ENCODE measurements at places on chromosomes 4 and X. TPM values are rescaled to one million over a fixed set of nuclear protein-coding genes. Genes with fewer than 3 reads are reported as not detected.

DNA sequence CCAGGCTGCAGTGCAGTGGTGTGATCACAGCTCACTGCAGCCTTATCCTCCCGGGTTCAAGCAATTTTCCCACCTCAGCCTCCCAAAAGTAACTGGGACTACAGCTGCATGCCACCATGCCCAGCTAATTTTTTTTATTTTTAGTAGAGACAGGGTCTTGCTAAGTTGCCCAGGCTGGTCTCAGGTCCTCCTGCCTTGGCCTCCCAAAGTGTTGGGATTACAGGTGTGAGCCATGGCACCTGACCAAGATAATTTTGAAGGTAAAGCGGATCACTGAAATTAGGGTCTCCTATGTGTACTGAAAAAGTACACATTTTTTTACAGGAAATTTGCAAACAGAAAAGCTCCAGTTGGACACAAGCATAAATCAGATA lies 4.8 kb downstream of the SAT1 start:
- peaks cover 7% of the 10 kb centered on the region for H3K27me3 ChIP-seq
- no peak for DNase-seq
- no peak overlapping the region for H3K4me3 ChIP-seq
- no peak overlapping the region for H3K27ac ChIP-seq

DNA sequence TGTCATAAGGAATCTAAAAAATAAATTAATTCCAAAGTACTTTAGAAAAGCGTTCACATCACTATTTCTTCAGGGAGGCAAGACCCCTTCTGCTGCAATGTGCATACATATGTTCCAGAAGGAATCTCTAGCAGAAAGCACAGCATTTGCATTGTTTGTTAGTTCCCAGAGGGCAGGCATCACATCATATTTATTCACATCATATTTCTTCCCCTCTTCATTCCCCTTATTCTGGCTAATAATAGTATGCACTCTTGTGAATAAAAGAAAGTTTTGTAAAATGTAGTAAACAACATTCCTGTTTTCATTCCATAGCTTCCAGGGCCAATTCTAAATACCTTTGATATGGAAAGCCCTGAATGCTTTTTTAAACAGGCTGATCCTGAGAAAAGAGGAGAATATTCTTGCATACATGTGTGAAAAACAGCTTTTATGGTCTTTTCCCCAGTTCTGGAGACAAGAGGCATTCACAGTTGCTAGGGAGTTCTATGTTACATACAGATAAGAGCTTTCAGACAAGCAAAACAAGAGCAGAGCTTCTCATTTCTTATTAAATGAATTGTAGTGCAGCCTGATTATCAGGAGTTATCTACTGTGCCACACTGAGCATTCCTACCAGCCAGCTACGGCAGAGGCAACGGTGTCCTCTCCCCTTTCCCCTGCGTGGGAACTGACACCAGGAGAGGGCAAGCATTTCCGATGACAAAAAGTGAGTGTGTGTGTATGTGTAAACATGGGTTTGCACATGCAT lies 15.2 kb downstream of the GATB start:
- peak overlapping the region; percentile 97 for H3K27ac ChIP-seq
- peak overlapping the region; percentile 41 for H3K4me3 ChIP-seq
- no peak for DNase-seq

- H3K36me3 ChIP-seq, result peaks cover 23% of the 10 kb centered on the region
- H3K4me3 ChIP-seq, result no peak overlapping the region
- H3K27ac ChIP-seq, result no peak overlapping the region
- H3K4me1 ChIP-seq, result peaks cover 9% of the 10 kb centered on the region
Observed at GRCh38 chr4:147651563-147651962, 32.4 kb downstream of the PRMT9 start.

GRCh38 chrX:52271206-52271605 lies 86.5 kb downstream of the MAGED4 start:
- H3K27me3 ChIP-seq, result no peaks in the 10 kb centered on the region
- no peak overlapping the region for H3K4me3 ChIP-seq
- H3K36me3 ChIP-seq, result no peaks in the 10 kb centered on the region
- H3K4me1 ChIP-seq, result no peaks in the 10 kb centered on the region
- no peak for DNase-seq

- no peak for DNase-seq
- no peaks in the 10 kb centered on the region for H3K36me3 ChIP-seq
- H3K27me3 ChIP-seq, result no peaks in the 10 kb centered on the region
Observed at GRCh38 chr4:187176261-187176910, 452.7 kb upstream of the FAT1 start.

DNA sequence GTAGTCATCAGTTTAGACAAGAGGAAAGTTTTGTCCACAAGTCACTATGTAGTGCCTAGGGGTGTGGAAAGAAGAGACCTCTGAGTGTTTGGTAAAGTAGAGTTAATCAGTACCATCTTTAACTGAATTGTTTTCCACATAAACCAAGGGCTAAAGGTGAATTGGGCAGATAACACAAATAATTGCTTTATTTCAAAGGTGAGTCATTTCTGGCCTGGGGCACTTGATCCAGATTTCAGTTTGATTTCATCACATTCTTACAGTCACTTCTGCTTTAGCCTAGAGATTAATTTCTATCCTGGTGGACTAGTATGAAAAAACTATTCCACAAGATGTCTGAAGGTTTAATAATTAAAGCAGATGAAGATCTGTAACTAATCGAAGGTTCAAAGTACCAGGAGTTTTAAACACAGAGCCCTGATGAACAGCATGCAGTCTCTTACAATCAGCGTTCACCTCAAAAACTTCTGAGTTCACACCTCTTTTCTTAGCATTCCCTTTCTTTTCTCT lies 74.5 kb upstream of the BOD1L1 start:
- no peaks in the 10 kb centered on the region for H3K36me3 ChIP-seq
- H3K4me3 ChIP-seq, result no peak overlapping the region
- H3K4me1 ChIP-seq, result peaks cover 75% of the 10 kb centered on the region
- peak; percentile 74 for DNase-seq
- H3K27ac ChIP-seq, result peak overlapping the region; percentile 42
- no peaks in the 10 kb centered on the region for H3K27me3 ChIP-seq

GRCh38 chrX:105865709-105866108 lies 43.4 kb downstream of the NRK start:
- no peaks in the 10 kb centered on the region for H3K36me3 ChIP-seq
- no peaks in the 10 kb centered on the region for H3K4me1 ChIP-seq
- H3K4me3 ChIP-seq, result no peak overlapping the region
- no peak for DNase-seq

- peaks cover 4% of the 10 kb centered on the region for H3K27me3 ChIP-seq
- H3K4me1 ChIP-seq, result peaks cover 31% of the 10 kb centered on the region
- no peak overlapping the region for H3K4me3 ChIP-seq
- no peaks in the 10 kb centered on the region for H3K36me3 ChIP-seq
Observed at GRCh38 chr4:4764558-4764905, 94.9 kb upstream of the MSX1 start.

- peak overlapping the region; percentile 87 for H3K27ac ChIP-seq
- H3K4me3 ChIP-seq, result peak overlapping the region; percentile 55
- H3K4me1 ChIP-seq, result peaks cover 72% of the 10 kb centered on the region
- DNase-seq, result peak; percentile 94
Observed at GRCh38 chr4:76738086-76738931, 159.6 kb downstream of the SOWAHB start.

GRCh38 chrX:19410259-19410658 lies 66.5 kb downstream of the PDHA1 start:
- no peak overlapping the region for H3K4me3 ChIP-seq
- no peaks in the 10 kb centered on the region for H3K4me1 ChIP-seq
- no peak for DNase-seq
- peaks cover 3% of the 10 kb centered on the region for H3K27me3 ChIP-seq
- H3K36me3 ChIP-seq, result no peaks in the 10 kb centered on the region
- no peak overlapping the region for H3K27ac ChIP-seq

DNA sequence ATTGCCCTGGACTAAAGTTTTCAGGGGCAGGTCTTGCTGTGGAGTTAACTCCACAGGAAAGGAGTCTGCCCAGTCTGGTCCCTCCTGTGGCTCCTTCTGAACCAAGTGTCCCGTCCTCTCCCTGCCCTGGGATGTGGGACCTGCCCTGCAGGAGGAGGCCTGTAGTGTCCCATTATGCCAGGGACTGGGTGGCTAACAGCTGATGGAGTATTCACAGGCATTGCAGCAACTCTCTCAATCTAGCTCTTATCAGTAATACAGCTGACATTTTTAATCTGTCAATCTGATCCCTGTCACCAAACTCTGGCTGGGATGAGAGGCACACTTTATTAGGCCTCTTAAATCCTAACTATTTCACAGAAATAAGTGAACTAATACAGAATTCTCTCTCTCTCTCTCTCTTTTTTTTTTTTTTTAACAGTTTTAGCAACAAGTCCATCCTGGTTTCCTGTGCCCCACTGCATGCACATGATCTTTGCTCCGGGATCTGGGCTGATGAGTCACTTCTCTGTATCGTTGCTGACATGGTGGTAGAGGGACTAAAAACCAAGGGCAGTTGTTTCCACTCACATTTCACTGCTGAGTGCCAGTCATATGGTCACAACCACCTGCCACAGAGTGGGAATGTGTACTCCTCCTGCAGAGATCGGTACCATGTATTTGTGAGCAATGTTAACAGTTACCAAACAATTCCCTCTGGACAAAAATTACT lies 39.1 kb downstream of the HAND2 start:
- H3K27me3 ChIP-seq, result peaks cover 28% of the 10 kb centered on the region
- H3K4me3 ChIP-seq, result peak overlapping the region; percentile 1
- peak; percentile 36 for DNase-seq
- H3K4me1 ChIP-seq, result peaks cover 58% of the 10 kb centered on the region
- H3K36me3 ChIP-seq, result no peaks in the 10 kb centered on the region
- no peak overlapping the region for H3K27ac ChIP-seq

- no peak overlapping the region for H3K4me3 ChIP-seq
- no peak for DNase-seq
- H3K4me1 ChIP-seq, result no peaks in the 10 kb centered on the region
- H3K36me3 ChIP-seq, result no peaks in the 10 kb centered on the region
- peaks cover 19% of the 10 kb centered on the region for H3K27me3 ChIP-seq
Observed at GRCh38 chr4:4984186-4984585, 35.1 kb downstream of the CYTL1 start.

GRCh38 chr4:184021389-184021788 lies 116.3 kb downstream of the STOX2 start:
- H3K36me3 ChIP-seq, result no peaks in the 10 kb centered on the region
- no peak overlapping the region for H3K27ac ChIP-seq
- no peak overlapping the region for H3K4me3 ChIP-seq
- no peaks in the 10 kb centered on the region for H3K4me1 ChIP-seq
- DNase-seq, result no peak

DNA sequence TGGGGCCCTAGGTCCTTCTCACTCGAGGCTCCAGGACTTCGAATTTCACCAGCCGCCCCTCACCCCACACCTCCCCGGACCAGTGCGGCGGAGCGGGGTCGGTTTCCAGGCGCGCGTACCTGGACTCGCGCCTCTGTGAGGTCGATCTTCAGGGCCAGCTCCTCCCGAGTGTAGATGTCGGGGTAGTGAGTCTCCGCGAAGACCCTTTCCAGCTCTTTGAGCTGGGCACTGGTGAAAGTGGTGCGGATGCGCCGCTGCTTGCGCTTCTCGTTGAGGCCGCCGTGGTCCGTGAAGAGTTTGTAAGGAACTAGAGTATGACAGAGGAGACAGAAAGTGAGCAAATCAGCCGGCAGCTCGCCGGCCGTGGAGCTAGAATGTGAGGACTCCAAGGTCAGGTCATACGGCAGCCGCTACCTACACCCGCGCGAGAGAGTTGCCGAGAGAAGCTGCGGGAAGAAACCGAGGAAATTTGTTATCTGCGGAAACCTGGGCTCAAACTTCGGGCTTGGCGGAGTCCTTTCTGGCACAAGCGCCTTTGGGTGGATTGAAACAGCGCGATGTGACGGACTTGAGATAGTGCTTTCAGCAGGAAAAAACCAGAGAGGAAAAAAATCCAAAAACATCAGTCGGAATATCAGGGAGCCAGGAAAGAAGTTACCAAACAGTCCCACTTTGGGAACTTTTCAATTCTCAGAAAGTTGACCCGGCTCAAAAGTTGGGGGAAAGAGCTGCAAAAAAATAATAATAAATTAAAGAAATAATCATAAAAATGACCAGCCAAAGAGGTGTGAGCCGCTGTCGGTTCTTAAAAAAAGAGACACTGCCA lies 1.1 kb downstream of the PHOX2B start:
- no peak overlapping the region for H3K4me3 ChIP-seq
- DNase-seq, result no peak
- peaks cover 5% of the 10 kb centered on the region for H3K4me1 ChIP-seq
- peaks cover 12% of the 10 kb centered on the region for H3K36me3 ChIP-seq
- no peak overlapping the region for H3K27ac ChIP-seq

DNA sequence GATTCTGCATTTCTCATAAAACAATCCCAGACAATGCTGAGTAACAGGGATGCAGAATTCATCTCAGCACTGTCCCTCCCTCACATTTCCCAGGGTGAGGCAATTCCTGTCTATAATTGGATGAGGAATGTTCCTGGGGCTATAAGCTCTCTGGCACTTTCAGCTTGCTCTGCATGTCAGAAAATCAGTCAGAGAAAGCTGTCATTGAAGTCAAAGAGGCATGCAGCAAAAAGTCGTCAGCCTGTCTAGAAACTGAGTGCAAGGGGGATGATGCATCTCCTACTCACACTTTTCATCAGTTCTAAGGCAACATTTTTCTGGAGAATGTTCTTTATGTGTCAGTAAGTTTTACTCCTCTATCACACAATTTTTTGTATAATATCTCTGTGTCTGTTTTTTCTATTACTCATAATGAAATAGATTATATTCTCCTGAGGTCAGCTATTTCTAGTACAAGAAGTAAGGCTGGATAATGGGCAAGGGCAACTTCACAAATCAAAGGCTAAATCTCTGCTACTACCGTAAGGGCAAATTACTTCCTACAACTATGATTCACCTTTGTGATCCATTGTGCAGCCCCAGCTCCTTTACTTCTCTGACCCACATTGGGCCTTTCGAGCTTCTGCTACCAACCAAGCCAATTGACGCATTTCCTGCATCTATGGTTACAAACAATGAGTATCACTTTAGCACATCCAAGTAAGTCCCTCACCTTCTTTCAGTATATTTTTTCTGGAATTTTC lies 56.0 kb downstream of the TASL start:
- H3K27me3 ChIP-seq, result no peaks in the 10 kb centered on the region
- H3K4me3 ChIP-seq, result peak overlapping the region; percentile 55
- DNase-seq, result peak; percentile 79
- peak overlapping the region; percentile 83 for H3K27ac ChIP-seq
- H3K4me1 ChIP-seq, result peaks cover 34% of the 10 kb centered on the region

DNA sequence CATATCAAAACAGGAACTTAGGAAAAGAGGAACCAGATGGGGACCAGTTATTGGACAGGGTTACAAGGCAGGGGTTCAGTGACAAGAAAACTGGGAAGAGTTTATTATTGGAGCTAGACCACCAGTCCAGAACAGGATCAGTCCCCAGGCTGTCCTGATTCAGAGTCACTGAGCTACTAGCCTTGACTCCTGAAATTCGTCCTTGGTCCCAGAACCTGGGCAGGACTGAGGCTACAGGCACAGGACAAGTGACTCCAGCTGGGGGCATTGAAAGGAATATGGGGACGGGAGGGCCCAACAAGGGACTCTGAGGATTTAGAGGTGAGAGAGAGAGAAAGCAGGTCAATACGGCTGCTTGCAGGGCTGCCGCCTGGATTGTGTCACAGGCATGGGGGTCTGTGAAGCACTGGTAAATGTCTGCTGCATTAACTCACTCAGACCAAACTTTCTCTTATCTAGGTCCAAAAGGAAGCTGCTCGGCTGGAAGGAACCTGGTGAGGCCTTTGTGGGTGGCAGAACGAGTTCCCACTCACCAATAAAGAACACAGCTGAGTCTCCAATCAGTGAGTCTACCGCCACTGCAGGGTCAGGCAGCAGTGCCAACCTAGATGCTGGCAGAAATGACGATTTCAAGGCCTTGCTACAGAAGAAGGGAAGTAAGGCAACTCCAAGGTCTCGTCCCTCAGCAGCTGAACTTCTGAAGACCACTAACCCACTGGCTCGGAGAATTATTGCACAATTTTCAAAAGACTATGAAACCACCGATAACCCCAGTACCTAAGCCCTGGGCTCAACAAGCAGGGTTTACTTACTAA lies 11.3 kb upstream of the RTL5 start:
- H3K4me3 ChIP-seq, result no peak overlapping the region
- no peak for DNase-seq
- H3K36me3 ChIP-seq, result no peaks in the 10 kb centered on the region
- peaks cover 15% of the 10 kb centered on the region for H3K27me3 ChIP-seq
- peaks cover 6% of the 10 kb centered on the region for H3K4me1 ChIP-seq

EPGN gene
- 1.5 TPM for total RNA-seq

CT45A3 gene
- not detected for total RNA-seq

All from HFFc6 (cell line).